ENCODE measurements at places on chromosomes 12 and 14.

- no peak for DNase-seq
Observed at GRCh38 chr12:117100251-117100650, 1.0 kb upstream of the TESC start.

GRCh38 chr12:52257074-52257551 lies 17.3 kb upstream of the KRT86 start:
- DNase-seq = no peak

GRCh38 chr14:92400579-92401444 lies 77.8 kb downstream of the SLC24A4 start:
- no peak for DNase-seq

DNA sequence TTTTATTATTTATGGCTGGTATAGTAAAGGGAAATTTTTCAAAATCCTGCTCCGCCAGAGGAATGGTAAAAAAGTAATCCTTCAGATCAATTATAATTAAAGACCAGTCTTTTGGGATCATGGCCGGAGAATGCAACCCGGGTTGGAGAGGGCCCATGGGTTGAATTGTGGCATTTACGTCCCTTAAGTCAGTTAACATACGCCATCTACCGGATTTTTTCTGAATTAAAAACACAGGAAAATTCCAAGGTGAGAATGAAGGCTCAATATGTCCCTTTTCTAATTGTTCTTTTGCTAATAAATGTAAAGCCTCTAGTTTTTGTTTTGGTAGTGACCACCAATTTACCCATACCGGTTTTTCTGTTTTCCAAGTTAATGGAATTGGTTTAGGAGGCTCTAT lies 602.8 kb downstream of the ALG10 start:
- DNase-seq = no peak

DNA sequence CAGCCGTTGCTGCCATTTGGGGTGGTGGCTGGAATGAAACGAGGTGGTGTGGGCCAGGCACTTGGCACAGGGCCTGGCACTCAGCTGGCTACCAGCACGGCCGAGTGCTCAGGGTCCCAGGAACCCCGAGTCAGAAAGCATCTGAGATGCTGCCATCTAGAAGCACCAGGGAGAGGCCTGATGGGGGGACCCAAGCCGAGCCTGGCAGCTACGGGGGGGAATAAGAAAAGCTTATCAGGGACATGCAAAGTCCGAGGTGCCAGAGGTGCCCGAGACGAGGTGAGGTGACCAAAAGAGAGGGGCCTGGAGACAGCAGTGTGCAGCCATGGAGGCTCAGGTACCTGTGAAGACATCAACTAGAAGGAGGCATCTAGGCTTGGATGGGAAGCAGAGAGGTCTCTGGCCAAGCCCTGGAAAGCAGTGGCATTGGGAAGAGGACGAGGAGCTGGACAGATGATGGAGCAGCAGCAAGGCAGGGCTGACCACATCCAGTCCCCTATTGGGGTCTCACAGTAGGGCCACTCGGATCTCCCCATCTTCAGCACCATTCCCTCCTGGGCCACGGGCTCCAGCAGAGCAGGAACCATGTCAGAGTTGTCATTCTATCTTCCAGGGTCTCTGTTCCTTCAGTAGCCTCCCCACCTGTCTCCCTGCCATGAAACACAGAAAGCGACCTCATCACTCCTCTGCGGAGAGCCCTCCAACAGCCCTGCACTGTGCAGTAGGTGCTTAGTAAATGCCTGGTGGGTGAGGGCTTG lies 59.3 kb upstream of the DIO3 start:
- no peak for DNase-seq

DNA sequence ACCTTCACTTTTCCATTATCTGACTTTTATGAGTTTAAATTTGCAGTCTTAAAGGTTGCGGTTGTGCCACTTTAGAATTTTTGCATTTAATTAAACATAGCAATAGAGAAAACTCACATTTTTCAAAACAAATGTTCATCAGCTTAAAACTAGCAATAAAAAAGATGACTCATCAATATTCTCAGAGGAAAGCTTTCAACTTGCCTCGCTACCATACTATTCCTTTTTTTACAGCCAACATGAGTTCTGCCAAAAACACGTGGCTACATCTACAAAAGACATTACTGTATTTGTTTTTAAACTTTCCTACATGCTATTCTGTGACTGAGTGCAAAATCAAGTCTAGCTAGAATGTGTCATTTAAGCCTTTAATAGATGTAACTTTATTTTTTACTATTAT lies 497.1 kb downstream of the RPS29 start:
- DNase-seq = no peak

DNA sequence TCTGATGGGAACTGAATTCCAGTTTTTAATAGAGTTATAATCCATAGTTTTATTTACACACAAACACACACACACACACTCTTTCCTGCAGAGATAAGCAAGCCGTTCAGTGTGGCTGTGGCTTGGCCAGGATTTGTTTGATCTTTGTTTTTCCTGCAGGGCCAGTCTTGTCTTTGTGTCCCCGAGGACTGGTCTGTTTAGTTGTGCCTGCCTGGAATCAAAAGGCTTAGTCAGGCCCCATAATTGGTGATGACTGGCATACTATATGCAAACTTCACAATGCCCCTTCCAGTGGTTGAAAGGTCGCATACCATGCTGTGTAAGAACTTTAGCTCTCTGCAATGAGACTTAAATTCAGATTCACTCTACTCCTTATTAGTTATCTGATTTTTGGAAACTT lies 26.0 kb downstream of the WBP11 start:
- DNase-seq = no peak

Data from GOT3 (cell line).